ENCODE measurements at places on chromosomes 16 and 17.

DNA sequence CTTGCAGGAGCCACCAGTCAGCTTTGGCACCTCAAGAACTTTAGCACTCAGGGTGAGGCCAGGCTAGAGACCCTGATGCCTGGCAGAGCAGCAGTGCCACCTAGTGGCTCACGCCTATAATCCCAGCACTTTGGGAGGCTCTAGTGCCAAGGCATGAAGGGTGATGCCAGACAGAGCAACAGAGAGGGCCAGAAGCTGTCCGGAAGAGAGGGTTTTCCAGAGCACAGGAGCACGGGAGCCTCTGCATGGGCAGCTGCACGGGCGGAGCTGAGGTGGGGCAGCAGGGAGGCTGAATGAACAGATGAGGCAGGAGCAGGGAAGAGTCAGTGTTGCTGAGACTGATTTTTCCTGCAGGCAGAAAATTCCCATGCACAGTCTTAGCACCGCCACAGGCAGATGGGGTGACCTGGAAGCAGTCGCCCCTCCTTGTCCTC is 38.9 kb downstream of the MYH3 start:
- peak; percentile 65 for DNase-seq

DNA sequence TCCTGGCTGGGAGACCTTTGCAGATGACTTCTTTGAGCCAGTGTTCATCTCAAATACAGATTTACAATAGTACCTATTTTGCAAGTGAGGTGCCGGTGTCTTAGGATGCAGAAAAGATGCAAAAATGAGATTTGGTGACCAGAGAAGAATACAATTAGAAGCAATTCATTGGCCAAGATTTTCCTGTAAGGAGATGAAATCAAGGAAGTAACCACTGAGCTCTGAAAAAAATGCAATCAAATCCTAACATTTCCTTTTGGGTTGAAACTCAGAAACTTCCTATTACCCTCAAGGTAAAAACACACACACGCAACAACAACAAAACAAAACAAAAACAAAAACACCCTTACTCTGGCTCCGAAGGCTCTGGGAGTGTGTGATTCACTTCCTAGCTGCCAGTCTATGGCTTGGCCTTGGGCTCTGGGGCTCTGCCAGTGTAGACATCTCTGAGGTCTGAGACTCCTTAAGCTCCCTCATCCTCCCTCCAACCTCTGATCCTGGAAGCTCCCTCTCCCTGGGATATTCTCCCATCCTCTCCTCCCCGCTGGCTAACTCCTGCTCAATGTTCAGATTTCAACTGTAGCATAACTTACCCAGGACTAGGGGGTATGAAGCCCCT is 16.8 kb upstream of the MT4 start:
- DNase-seq = no peak

DNA sequence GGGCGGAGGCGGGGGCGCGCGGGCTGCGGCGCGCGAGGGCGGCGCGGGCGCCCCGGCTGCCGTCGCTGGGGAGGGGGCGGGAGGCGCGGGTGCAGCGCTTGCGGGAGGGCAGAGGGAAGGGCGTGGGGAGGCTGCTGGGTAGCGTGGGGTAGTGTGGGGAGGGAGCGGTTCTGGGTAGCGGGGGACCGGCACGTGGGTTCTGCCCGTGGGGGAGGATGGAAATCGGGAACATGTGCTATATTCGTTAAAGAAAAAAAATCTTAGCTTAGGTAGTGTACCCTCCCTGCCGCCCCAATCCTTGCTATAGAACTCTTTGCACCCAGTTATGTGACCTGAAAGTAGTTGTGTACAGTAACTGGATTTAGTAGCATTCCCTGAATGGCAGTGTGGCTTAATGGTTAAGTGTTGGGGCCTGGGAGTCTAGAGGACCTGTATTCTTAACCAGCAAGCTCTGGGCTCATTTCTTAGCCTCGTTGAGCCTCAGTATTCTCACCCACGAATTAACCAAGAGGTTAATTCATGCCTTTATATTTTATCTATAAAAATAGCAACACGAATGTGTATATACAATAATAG is 646 bp downstream of the RABEP1 start:
- DNase-seq = peak; percentile 17

GRCh38 chr16:67146523-67147357 is 4.1 kb downstream of the B3GNT9 start:
- DNase-seq = peak; percentile 23

DNA sequence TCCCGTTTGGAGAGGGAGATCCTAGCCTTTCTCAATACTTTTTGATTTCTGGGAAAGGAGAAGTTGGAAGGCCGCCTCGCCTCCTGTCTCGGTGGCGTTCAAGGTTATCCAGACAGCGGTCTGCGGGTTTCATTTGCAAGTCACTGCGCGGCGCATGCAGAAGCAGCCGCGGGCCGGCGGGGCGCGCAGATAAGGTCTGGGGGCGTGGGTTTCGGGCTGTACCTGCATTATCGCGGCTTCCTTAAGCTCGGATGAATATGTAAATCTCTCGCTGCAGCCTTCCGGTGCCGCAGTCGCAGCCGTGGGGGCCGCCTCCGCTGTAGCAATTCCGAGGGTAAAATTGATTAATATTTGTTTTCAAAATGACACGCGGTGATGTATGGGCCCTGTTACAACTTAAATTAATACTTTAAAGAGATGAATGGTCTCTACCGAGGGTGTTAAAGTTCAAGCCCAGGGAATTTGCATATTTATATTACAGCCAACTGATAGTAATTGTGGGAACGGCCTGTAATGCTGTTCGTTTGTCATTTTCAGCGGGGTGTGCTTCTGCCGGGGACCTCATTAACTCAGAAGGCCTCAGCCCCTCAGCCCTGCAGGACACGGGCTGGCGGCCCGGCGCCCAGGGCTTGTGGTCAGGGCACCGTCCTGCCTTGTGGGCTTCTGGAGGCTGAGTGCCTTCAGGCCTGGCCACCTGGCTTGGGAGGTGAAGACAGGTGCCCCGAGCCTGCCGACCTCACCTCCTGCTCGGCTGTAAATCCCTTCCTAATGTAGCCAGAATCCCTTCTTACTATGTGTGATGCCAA is 99.4 kb downstream of the CYLD start:
- DNase-seq = no peak
